Endothelial cell of umbilical vein (primary cell): ENCODE measurements at places on chromosomes 1 and 21.

- no peak for DNase-seq
Measured at GRCh38 chr1:170096806-170097340, 22.4 kb upstream of the KIFAP3 start.

- no peak for DNase-seq
Measured at GRCh38 chr1:60886793-60887331, 195.5 kb upstream of the NFIA start.

- no peak for DNase-seq
Measured at GRCh38 chr1:201250326-201251011, 32.8 kb upstream of the PKP1 start.

DNA sequence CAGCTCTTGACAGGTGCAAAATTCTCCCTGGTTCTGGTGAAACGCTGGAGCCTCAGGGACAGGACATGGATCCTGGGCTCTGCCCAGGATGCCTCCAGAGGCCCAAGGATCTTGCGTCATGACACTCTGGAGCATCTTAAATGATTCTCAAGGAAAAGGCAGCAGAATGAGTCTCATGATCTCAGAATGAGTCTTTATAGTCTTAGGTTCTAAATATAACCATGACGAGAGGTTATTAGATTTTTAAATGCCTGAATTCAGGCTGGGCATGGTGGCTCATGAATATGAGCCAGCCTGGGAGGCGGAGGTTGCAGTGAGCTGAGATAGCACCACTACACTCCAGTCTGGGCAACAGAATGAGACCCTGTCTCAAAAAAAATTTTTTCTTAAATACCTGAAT, 55.5 kb downstream of the ECE1 start:
- DNase-seq: no peak

DNA sequence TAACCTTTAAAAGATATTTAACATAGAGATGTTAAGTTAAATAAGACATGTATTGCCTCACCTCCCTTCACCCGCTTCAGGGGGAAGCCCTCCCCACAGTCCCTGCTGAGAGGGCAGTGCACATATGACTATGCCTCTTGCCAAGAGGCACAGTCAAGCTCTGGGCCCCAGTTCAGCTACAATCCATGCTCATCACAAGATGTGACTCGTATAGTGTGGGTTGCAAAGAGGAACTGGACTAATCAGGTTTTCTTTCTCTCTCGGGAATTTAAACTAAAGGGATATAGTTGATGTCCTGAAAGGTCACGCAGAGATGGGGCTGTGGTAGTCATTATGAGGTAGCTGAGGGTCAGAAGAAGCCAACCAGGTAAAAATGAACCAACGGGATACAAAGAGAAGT, 35.6 kb downstream of the LYST start:
- no peak for DNase-seq

GRCh38 chr1:223001653-223002634, 141.1 kb downstream of the TLR5 start:
- DNase-seq: no peak

- DNase-seq: peak; percentile 59
Measured at GRCh38 chr1:199202331-199202730, 563.5 kb downstream of the PTPRC start.

GRCh38 chr21:31420988-31421387, 76.9 kb upstream of the TIAM1 start:
- DNase-seq: no peak

DNA sequence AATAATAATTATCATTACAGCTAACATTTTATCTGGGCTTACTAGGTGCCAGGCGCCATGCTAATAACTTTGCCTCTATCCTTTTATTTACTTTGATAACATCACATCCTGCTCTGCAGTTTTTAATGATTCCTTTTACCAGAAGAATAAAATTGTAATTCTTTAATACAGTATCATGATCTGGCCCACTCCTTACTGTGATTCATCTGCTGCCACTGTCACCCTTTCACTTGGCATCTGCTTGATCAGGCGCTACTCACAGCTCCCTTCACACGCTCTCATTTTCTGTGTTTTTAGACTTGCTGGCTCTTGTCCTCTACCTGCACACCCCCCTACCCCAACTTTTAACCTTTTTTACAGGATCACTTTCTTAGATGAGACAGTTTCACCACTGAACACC, 167.5 kb downstream of the NTMT2 start:
- no peak for DNase-seq

- DNase-seq: no peak
Measured at GRCh38 chr1:200079232-200079940, 51.9 kb downstream of the NR5A2 start.
